ENCODE measurements at places on chromosomes 6 and 20. TPM values are rescaled to one million over a fixed set of nuclear protein-coding genes. Genes with fewer than 3 reads are reported as not detected.

- no peak for DNase-seq
Observed at GRCh38 chr6:51526922-51527321, 560.5 kb downstream of the PKHD1 start.

GRCh38 chr6:154276810-154277628, 79.6 kb downstream of the IPCEF1 start:
- no peak for DNase-seq

MAP7 gene
- total RNA-seq: 0.49 TPM

SSR1 gene
- total RNA-seq: 49.6 TPM

DNA sequence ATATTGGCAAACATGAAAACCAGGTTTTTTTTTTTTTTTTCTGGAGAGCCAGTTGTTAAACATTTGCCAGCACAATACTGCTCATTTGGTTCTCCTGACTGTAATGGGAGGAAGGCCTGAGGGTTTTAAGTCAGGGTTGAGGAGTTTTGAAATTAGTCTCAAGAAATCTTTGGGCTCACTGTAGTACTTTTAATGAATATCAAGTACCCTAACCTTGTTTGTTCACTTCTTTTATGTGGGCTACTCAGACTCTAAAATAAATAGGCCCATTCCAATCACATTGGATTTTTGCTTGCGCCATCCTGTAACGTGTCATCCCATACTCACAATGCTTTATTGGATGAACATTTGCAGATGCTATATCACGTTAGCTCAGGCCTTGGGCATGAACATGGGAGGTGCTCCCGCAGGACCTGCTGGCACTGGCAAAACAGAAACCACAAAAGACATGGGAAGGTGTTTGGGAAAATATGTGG, 146.9 kb downstream of the DNAH8 start:
- no peak for DNase-seq

DNA sequence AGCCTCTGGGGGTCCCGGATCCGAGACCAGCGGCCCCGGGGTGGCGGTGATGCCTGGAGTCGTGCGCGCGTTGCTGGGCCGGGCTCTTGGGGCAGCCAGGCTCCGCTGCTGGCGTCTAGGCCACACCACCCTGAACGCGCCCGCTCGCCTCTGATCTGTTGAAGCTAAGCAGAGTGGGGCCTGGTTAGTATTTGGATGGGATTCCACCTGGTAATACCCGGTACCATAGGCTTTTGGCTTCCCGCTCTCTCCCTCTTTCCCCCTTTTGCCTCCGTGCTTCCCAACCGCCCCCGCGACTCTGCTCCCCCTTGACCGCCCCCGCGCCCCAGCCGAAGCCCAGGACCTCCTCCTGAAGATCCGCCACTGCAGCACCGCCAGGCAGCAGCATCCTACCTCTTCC, 1383.5 kb upstream of the DEFB115 start:
- no peak for DNase-seq

- DNase-seq: no peak
Observed at GRCh38 chr6:139146317-139146726, 11.4 kb downstream of the HECA start.

- peak; percentile 69 for DNase-seq
Observed at GRCh38 chr6:29924731-29925130, 17.6 kb upstream of the HLA-A start.

DNA sequence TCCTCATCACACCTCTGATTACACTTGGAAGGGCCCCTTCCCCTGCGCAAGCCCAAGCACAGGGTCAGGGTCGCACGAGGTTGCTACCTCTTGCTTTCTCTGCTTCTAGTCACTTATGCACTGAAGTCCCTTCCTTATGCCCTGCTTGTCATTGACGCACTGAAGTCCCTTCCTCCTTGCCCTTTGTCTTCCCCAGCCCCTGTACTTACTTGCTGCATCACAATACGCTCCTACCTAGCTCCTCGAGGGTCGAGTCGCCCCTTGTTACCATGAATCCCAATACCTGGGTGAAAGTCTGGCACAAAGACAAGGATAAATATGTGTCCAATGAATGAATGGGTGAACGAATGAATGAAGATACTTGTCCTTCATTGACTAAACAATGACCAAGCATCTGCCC, 75.9 kb downstream of the LYRM4 start:
- no peak for DNase-seq

DNA sequence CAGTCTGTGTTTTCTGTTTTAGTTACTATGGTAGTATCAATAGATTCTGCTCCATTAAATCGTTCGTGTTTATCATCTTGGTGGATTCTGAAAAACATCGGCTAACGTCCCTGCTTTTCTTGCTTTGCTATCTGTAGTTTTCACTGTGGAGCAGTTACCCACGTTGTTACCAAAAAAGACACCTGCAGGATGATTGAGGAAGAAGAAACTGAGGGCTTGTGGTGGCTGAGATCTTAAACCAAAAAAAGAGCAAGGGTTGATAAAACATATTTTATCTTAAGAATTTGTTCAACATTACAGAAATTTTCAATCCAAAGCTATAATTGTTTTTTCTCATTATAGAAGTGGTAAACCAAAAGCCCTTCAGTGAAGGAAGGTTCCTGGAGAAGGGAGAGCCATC, 166.3 kb downstream of the FARS2 start:
- DNase-seq: no peak

DNA sequence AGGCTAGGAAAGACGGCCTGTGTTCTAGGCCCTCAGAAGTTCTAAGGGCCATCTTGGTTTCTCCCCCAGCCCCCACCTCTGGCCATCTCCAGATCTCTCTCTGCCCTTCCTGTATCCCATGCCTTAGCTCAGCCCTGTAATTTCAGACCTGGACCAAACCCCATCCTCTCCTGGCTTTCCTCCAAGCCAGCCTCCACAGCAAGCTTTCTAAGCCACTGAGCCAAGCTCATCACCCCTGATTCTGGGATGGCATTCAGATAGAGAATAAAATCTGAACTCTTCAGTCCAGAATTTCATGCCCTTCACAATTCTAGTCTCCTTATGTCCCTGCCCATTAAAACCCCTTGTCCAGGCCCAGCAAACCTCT, 18.9 kb upstream of the CCM2L start:
- no peak for DNase-seq

VGLL2 gene
- total RNA-seq: not detected

- no peak for DNase-seq
Observed at GRCh38 chr6:123520217-123520616, 116.5 kb downstream of the TRDN start.
